ENCODE measurements at places on chromosomes 13 and 19.

DNA sequence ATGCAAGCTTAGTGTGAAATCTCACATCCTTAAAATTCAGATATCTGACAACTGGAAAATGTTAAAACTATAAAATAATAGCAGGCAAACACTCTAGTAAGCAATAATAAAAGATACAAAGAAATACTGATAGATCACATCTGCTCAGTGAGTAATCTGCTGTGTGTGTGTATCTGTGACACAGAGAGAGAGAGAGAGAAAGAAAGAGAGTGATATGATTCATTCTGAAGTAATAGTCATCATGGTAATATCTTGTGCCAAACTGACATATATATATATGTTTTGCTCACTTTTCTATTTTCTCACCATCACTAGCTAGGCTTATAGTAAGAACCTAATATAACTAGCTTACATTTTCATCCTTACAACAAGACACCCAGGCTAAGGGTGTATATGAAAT lies 288.0 kb upstream of the SLITRK6 start:
- DNase-seq: peak; percentile 2

- DNase-seq: no peak
Observed at GRCh38 chr19:6048348-6048747, 62.0 kb downstream of the RFX2 start.

DNA sequence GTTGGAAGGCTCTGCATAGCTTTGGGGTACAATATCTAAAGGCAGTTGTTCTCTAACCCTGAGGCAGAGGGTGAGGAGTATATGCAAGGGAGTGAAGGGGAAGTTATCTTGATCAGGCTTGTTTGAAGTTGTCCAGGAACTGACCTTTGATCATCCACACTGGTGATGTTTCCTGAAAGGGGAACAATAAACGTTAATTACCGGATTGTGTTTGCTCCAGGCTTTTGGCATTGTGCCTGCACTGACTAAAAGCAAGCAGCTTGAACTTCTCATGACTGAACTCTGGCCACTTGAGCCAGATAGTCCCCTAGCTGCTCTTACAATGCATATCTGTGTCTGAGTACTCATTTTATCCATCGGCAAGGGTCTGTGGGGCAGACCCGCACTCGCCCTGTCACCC lies 27.0 kb upstream of the ZNF726 start:
- peak; percentile 25 for DNase-seq

GRCh38 chr13:40438999-40439797 lies 227.2 kb downstream of the FOXO1 start:
- peak; percentile 37 for DNase-seq

GRCh38 chr13:99383946-99384345 lies 76.7 kb upstream of the GPR183 start:
- no peak for DNase-seq

- no peak for DNase-seq
Observed at GRCh38 chr19:14768001-14768400, 10.4 kb downstream of the ADGRE2 start.

GRCh38 chr13:102651892-102652291 lies 43.0 kb downstream of the METTL21C start:
- DNase-seq: no peak

DNA sequence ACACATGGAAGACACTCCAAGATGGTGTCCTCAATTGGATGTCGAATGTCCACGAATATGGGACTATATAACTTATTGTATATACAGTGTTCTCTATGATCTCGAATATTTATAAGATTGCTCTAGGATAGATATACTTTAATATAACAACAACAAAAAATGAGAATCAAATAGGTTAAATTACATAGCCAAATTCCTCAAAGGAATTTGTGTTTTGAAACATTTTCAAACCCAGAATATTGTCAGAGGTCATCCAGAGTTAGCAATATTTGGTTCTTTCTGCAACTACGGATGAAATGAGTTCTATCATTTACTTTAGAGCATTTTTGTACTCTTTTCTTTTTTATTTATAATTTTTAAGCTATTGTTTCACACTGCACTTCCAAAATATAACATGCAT lies 857.8 kb downstream of the GPC5 start:
- DNase-seq: no peak

DNA sequence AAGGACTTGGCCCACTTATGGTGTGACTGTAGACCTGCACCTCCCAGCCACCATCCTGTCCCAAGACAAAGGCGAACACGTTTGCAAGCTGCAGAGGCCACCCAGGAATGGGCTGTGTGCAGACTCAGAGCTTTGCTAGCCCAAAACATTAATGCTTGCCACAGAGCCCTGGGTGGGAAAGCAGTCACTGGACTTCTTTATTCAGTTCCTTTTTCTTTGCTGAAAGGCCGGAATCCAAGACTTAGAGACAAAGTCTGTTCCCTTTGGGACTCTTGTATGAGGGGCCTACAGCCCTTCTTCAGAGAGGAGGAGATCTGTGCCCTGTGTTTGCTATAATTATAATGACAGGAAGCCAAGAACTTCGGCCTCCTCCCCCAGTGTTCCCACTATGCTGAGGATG lies 167.8 kb downstream of the DLEU7 start:
- DNase-seq: no peak

GRCh38 chr13:88552966-88553365 lies 881.8 kb downstream of the SLITRK5 start:
- DNase-seq: no peak

- DNase-seq: no peak
Observed at GRCh38 chr13:66805657-66806056, 424.5 kb downstream of the PCDH9 start.

DNA sequence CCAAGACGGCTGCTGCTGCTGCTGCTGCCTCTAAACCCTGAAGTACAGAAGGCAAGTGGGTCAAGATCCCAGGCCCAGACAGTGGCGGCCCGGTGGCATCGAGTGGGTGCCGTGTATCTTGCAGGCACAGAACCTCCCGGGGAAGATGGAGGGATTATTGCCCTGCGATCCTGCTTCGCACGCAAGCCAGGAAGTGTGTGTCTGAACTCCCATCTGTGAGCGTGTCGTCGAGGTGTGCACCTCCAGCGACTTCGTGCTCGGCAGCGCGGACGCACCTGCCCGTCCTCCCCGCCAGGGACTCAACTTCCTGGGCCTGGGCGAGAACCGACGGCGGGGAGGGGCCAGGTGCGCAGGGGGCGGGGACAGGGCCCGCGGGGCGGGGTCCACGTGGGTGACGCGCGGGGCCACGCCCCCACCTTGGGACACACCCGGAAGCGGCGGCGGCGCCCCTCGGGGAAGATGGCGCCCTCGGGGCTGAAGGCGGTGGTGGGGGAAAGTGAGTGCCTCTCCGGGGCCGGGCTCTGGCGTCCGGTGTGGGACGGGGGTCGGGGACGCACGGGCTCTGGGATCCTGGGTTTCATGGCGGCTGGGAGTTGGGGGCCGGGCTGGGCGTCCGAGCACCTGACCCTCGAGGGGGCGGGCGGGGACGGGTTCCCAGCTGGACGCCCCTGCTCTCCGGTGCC lies at the start of gene STXBP2:
Gene STXBP2 (plus strand): TSS at position 420 of the 683 bp plus-strand sequence. CDS start 40 bp downstream, at position 460.
- DNase-seq: peak; percentile 73

DNA sequence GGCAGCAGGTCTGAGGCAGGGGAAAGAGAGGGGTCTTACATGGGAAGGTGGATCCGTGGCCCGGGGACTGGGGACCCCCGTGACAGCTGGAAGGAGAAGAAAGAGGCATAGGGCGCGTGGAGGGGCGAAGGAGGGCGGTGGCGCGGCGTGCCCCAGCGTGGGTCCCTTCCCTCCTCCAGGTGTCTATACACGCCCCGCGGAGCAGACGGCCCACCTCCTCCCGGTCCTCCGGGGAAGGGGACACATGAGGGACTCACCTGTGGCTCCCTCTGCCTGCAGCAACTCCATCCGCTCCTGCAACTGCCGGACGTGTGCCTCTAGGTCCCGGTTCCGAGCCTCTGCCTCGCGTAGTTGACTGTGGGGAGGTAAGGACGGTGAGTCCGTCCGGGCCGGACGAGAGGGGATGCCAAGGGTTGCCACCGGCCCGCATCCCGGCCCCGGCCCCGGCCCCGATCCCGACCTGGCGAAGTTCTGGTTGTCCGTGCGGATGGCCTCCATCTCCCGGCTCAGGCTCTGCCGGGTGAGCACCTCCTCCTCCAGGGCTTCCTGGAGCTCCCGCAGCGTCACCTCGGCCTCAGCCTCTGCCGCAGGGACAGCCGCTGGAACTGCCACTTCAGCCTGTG lies 2.4 kb upstream of the SIX5 start:
- DNase-seq: no peak

DNA sequence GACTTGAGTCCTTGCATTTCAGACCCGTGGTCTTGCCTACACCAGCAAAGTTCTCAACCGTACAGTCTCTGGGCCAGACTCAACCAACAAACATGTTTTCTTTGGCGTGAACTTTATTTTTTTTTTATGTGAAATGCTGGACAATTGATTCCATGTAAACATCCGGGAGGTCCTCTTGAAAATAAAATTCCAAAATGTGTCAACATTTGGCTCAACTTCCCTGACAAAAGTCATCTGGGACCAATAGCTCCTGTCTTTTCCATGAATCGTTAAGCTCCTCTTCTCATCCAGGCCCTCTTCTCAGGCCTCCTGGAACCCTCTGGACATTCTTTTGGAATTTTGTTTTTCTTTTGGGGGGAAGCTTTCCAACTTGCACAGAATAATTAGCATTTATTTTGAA lies 2.7 kb downstream of the ALDH16A1 start:
- DNase-seq: no peak

GRCh38 chr13:41697578-41697977 lies 240.2 kb downstream of the RGCC start:
- no peak for DNase-seq

DNA sequence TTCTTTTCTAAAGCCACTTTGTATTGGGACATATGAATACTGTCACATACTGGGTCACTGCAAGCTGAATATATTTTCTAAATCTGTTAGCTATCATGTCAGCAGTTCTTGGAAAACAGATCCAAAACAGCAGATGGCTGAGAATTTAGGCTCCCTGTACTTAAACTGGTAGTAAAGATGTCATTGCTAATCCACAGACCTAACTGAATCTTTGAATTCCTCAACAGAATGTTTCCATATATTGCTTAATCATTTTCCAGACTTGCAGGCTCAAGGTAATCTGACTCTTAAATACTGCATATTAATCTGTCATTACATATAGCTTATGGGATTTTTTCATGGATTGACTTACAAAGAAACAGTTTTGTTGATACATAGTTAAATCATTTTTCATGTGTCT lies 639.0 kb upstream of the KLHL1 start:
- no peak for DNase-seq

GRCh38 chr13:28375250-28375930 lies 119.5 kb downstream of the FLT1 start:
- no peak for DNase-seq

- no peak for DNase-seq
Observed at GRCh38 chr19:33562636-33563035, 41.0 kb upstream of the PEPD start.

DNA sequence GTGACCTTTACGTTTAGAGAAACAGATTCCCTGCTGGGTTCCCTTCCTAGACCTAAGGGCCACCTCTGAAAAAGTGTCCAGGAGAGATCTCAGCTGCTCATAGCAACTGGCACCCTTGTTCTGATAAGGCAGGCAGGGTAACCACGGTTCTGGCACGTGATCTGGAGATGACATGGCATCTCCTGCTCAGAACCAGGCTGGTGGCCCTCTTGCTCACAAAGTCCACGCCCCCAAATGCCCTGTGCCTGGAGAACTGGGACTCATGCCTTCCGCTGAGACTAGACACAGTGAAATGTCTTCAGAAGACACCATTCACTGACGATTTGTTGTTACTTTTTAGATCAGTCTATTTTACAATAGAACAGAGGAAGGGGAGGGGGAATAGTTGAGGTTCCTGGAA lies 174.1 kb downstream of the ZNF536 start:
- no peak for DNase-seq

DNA sequence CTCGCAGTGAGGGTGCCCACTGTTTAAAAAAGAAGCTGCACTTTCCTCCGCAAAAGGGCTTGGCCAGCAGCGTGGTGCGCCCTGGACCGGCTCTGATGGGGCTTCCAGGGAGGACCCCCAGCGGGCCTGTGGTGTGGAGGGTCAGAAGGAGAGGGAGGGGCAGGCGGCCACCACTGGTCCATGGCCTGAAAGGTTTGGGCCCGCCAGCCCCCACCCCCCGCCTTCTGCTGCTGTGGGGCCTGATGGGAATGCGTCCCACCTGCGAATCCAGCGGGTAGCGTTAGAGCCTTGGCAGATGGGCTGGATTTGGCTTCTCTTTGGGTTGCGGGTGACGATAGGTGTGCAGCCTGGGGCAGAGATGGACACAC lies 34.7 kb downstream of the TMEM255B start:
- no peak for DNase-seq

- no peak for DNase-seq
Observed at GRCh38 chr19:32459204-32459865, 53.8 kb downstream of the DPY19L3 start.

DNA sequence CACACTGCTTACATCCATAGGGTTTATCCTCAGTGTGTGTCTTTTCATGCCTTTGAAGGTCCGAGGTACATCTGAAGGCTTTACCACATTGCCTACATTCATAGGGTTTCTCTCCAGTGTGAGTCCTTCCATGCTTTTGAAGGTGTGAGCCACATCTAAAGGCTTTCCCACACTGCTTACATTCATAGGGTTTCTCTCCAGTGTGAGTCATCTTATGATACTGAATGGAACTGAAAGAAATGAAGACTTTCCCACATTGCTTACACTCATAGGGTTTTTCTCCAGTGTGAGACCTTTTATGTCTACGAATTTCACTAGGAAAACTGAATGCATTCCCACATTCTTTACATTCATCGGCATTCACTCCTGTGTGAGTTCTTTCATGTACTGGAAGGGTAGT lies 7.1 kb downstream of the ZNF20 start:
- DNase-seq: no peak

- no peak for DNase-seq
Observed at GRCh38 chr19:43505186-43505456, 575 bp upstream of the PHLDB3 start.

DNA sequence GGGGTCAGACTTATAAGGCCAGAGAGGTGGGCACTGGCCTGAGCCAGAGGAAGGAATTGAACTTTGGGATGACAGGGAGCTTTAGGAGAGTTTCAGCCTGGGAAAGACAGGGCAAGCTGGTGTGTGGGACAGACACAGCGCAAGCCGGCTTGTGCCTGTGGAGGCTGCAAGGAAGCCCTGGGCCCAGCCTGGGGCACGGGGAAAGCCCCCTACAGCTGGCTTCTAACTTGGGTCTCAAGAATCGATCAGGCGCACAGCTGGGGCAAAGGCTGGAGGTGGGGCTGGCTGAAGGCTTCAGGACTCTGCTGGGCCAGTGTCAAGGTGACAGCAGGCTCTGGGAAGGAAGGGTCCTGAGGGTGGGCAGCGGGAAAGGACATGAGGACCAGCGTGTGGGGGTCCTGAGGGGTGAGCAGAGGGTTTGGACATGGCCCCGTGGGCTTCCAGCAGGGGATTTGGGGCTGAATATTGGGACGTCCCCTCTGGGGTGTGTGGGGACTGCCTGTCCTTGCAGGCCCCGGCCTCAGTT lies 3.0 kb downstream of the PTOV1 start:
- DNase-seq: no peak
